ENCODE measurements at places on chromosomes 1 and 21.

- ATAC-seq, result no peak
Observed at GRCh38 chr1:53112271-53112774, 30.1 kb downstream of the SLC1A7 start.

DNA sequence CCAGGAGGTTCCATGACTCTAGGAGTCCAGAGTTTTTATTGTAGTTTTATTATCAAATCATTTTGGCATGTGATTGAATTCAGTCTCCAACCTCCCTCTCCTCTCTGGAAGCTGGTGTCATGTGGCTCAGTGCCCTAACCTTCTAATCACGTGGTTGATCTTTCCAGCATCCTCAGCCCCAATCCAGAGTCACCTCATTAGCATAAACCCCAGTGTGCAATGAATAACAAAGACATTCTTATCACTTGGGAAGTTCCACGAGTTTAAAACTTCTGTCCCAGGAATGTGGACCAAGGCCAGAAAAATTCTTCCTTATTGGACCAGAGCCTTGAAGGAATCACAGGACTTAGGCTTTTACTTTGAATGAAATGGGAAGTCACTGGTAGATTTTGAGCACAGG is 52.2 kb downstream of the KIRREL1 start:
- peak; percentile 56 for ATAC-seq

- ATAC-seq, result no peak
Observed at GRCh38 chr1:54403808-54404261, 2.4 kb downstream of the SSBP3 start.

GRCh38 chr1:183228347-183229220 is 42.5 kb downstream of the LAMC2 start:
- peak; percentile 21 for ATAC-seq

DNA sequence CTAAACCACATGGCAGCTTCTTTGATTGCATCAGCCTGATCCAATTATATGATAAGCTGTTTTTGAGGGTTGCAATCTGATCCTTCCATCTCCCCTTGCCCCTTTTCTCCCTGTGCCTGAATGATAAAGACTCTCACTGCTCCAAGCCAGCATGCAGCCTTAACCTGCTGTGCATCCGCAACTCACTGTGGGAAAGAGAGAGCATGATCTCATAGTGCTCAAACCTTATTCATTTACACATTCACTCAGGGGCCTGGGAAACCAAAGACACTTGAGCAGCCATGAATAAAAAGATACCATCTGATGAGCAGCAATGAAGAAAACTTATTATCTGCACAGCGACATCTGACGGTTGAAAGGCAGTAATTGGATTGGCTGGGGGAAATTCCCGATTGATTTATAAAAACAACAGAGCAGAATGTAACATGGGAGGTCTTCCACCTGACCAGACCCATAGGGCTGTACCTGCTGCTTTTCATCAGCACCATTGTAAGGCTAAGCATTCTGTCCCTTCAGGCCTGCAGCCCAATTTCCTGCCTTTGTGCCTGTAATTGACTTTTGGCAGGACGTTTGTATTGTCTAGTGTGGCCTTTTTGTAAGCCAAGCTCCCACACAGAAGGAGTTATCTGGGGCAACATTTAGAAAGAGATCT is 62.5 kb downstream of the KIAA0040 start:
- peak; percentile 70 for ATAC-seq

GRCh38 chr1:233673261-233673946 is 59.5 kb downstream of the KCNK1 start:
- ATAC-seq, result no peak

DNA sequence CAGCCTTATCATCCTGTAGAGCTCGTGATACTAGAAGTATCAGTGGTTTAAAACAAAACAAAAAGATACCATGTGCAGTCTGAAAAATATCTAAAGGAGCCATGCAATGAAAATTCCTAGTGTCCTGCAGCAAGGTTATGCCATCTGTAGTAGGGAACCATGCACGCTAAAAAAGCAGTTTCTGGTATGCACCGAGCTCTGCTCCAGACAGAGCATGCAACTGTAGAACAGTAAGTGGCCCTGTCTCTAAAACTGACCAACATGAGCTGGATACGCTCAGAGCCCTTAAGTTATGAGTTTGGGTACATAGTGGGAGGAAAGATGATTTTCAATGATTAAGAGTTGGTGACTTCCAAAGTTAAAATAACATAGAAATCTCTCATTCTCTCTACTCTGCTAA is 159.3 kb upstream of the ADAMTS5 start:
- ATAC-seq, result no peak

DNA sequence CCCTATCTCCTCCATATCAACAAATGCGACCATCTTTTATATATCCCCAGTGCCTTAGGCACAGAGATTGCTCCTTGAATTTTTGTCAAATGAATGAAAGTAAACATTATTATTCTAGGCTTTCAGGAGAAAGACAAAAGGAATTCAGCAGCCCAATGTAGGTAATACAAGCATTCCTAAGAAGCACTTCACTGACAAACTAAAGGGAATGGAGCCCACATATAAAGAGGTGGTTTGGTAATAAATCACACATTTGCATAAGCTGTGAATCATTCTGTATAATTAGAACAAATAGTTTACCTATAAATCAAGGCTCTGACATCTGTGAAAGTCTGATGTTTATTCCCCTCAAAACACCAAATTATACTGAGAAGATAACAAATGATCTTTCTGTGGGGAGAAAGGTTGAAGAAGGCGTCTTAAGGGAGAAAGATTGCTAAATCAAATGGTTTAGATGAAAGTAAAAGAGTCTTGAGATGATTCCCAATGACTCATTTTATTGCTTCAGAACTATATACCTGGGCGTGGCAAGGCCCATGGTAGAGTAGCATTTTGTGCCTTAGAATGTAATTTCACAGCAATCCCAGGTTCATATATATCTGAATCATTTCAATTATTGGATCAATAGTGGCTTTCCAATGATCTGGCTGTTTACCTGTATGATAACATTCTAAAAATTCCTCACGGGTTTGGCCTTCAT is 558.1 kb downstream of the AGBL4 start:
- no peak for ATAC-seq

DNA sequence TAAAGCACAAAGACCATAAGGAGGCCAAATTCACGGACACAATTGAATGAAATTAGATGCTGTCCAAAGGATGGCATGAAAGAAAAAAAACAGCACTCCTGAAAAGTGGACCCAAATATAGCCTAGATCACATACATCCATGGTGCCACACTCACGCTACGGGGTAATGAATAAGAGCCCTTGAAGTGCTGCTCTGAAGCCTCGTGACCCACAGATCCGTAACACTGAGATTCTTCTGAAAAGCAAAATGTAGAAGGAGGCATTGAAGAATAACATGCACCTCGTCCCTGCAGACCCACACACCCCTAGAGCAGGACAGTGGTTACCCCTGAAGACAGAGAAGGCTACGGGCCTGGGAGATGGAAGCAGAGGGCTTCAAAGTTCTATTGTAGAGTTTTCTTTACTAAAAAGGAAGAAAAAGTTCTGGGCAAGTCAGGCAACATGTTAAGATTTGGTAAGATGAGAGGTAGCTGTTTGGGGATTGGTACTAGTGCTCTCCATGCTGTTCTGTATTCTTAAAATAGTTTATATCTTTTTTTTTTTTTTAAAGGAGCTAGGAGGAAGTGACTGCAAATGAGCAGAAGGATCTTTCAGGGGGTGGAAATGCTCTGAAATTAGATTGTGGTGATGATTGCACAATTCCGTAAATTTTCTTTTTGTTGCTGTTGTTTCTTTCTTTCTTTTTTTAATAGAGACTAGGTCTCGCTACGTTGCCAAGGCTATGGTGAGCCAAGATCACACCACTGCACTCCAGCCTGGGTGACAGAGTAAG is 4.1 kb upstream of the ITGB2 start:
- no peak for ATAC-seq

GRCh38 chr1:115107516-115108260 is 18.4 kb upstream of the TSPAN2 start:
- no peak for ATAC-seq
